ENCODE measurements at places on chromosomes 16 and 17.

DNA sequence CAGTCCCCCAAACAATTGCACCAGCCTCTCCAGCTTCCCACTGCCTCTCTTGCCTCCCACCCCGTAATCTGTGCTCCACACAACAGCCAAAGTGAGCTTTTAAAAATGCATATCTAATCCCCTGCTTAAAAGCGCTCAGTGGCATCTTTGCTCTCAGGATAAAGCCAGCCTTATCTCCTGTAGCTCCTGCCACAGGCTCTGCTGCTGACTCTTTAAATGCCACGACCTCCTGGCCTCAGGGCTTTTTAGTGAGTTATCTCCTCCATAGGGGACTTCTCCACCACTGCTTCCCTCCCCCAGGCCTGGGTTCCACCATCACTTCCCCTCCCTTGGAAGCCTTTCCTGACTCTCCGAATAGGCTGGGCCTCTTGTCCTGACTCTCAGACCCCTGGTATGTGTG is 98.6 kb downstream of the GNAO1 start:
- DNase-seq = no peak

DNA sequence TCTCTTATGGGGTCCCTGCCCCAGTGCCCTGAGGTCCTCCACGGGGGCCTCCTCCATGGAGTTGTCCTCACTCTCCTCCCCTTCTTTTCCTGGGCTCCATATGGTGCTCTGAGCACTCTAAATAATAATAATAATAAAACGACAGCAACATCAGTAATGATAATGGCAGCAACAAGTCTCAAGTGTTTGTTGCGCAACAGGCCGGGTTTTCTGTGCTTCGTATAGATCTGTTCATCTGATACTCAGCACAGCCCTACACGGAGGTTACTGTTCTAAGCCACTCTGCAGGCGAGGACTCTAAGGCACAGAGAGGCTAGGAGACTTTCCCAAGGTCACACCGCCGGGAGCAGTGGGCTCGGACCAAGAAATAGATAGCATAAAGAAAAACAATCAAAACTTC is 13.7 kb downstream of the CIBAR2 start:
- no peak for DNase-seq

GRCh38 chr17:21396237-21396636 is 20.1 kb downstream of the KCNJ12 start:
- no peak for DNase-seq

DNA sequence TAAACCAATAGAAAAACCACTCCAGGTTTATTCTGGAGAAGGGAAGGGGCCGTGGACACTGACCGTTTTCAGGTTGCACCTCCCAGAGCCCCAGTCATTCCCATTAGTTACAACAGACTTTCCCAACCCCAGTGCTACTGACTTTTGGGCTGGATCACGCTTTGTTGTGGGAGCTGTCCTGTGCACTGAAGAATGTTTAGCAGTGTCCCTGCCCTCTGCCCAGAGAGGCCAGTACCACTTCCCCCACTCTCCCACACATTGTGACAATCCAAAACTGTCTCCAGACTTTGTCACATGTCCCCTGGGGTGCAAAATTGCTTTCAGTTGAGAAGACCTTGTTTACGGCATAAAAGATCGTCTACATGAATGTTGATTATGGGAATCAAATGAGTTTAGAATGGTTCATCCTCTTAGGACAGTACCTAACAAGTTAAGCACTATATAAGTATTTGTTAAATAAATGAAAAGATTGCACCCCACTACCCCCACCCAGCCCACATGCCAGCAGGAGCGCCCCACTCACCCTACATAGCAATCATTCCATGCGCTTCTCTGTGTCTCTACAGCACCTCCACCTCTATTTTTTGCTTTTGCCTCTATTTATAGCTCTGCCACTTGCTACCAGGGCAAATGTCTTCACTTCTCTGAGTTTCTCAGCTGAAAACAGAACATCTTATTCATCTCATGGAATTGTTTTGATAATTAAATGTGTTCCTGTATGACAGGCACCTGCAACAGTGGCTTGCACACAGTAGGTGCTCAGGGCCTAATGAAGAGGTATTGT is 104.9 kb downstream of the AXIN2 start:
- no peak for DNase-seq

- no peak for DNase-seq
Observed at GRCh38 chr17:2911035-2911754, 115.0 kb downstream of the RAP1GAP2 start.

- DNase-seq = no peak
Observed at GRCh38 chr16:56457927-56458470, 6.6 kb downstream of the OGFOD1 start.

- no peak for DNase-seq
Observed at GRCh38 chr16:78375055-78375679, 275.7 kb downstream of the WWOX start.

Data from HFFc6 (cell line).